GM13976 (cell line): ENCODE measurements at places on chromosomes 1 and 21.

- no peak for DNase-seq
Observed at GRCh38 chr1:167423684-167424619, 94.4 kb downstream of the CD247 start.

- DNase-seq = no peak
Observed at GRCh38 chr21:22352088-22352487, 1353.9 kb downstream of the NCAM2 start.

DNA sequence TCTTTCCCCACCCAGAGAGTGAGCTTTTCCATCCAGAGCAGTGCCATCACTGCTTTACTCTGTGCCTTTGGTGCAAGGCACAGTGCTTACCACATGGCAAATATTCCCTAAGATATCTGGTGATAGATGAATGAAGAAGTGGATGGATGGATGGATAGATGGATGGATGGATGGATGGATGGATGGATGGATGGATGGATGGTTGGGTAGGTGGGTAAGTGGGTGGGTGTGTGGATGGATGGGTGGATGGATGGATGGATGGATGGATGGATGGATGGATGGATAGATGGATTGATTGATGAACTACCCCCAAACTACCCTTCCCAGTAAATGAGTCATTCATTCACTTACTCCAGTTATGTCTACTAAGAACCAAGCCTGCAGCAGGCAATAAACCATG lies 42.9 kb upstream of the SLC44A3 start:
- no peak for DNase-seq

DNA sequence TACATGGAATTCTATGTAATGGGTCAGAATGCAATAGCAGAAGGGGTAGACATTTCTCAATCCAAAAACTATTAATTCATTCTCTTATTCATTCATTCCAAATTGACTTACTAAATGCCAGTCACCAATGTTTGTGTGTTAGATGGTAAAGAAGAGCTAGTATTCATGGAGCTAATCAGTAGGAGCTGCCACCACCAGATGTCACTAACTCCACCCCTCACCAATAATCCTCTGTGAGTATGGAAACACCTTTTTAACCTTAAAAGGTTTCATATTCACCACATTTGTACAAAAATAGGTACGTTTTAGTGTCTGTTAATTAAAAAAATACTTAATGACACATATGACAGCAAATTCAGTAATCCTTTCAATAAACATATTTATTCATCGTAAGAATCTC lies 131.8 kb upstream of the PKN2 start:
- no peak for DNase-seq

GRCh38 chr21:32132881-32133280 lies 146.0 kb downstream of the MIS18A start:
- no peak for DNase-seq

- no peak for DNase-seq
Observed at GRCh38 chr1:5927506-5928370, 64.5 kb downstream of the NPHP4 start.

GRCh38 chr1:85438353-85438752 lies 26.6 kb downstream of the DDAH1 start:
- no peak for DNase-seq

GRCh38 chr1:233086961-233087881 lies 136.8 kb downstream of the NTPCR start:
- DNase-seq = no peak

DNA sequence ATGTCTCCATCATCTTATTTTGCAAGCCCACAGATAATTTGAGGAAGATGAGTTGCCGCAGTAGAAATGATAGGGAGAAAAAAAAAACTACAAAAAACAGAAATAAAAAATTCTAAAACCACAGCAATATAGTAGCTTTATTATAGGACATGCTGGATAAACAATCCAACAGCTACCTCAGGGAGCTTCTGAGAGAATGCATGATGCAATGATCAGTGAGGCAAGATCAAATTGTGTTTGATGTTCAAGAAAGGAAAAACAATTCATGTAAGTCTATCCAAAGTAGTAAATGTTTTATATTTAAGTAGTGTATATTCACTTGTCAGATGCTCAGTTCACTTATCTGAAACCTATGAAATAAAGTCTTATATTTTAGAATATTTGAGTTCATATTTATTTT lies 6.7 kb downstream of the CR1L start:
- no peak for DNase-seq

- peak; percentile 81 for DNase-seq
Observed at GRCh38 chr1:10693497-10694273, 102.8 kb downstream of the CASZ1 start.

DNA sequence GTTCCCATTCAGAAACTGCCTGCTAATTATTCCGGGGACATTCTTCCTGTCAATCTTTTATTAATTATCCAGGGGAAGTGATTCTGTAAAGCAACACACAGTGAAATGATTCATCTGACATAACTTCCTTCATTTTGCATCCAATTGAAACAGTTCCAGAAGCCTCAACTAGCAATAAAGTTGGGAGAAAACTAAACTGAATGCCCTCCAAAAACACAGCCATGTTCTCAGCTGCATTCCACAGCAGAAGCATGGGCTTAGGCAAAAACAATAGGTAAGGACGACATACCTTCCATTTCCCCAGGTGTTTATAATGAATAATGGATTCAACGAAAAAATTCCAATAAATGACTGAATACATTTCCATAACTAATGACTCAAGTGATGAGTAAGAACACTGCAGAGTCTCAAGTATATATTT lies 36.9 kb upstream of the TARBP1 start:
- no peak for DNase-seq

- no peak for DNase-seq
Observed at GRCh38 chr1:94205639-94206038, 31.7 kb downstream of the ARHGAP29 start.

- DNase-seq = peak; percentile 21
Observed at GRCh38 chr1:101438359-101438758, 201.5 kb downstream of the S1PR1 start.

DNA sequence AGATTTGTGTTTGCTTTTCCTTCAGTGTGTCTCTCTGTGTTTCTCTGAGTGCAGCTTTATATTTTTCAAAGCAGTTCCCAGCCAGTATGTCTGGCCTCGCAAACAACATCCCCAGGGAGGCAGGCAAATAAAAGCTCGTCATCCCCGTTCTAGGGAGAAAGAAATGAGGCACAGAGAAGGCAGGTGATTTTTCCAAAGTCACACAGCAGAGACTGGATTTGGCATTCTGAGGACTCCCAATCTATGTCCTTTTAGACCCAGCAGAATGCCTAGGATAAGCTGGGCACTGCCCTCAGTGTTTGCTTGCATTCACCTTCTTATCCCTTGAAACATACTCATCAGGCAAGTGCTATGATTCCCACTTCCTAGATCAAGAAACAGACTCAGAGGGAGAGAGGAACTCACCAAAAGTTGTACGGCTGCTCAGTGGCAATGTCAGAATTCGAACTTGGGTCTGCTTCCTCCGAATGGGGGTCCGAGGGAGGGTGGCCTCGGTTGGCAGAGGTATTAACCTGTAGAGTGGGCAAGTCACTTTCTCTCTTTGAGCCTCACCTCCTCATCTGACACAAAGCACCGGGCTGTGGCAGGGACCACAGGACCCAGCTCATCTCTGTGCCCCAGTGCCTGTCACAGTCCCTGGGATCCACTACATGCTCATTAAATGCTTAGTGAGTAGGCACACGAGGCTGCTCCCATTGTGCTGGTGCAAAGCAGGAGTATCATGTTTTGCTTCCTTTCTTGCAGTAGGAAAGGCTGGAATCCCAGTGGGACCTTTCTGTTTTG lies 4.2 kb downstream of the RAP1GAP start:
- no peak for DNase-seq

GRCh38 chr1:27650539-27651175 lies 15.7 kb upstream of the FGR start:
- no peak for DNase-seq

DNA sequence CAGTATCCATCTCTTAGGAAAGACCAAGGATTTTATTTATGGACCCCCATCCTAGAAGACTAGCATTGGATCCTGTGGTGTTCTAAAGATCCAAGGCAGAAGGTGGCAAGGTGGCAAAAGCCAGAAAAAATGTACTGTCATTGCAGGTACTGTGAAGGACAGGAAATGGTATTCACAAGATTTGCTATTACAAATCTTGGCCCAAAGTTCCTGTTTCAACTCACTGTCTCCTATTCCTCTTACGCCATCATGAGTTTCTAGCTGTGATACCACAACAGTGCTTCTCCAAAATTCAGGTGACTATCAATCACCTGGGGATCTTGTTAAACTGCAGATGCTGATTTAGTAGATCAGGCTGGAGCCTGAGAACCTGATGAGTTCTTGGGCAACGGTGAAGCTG lies 21.4 kb downstream of the ACP6 start:
- no peak for DNase-seq

DNA sequence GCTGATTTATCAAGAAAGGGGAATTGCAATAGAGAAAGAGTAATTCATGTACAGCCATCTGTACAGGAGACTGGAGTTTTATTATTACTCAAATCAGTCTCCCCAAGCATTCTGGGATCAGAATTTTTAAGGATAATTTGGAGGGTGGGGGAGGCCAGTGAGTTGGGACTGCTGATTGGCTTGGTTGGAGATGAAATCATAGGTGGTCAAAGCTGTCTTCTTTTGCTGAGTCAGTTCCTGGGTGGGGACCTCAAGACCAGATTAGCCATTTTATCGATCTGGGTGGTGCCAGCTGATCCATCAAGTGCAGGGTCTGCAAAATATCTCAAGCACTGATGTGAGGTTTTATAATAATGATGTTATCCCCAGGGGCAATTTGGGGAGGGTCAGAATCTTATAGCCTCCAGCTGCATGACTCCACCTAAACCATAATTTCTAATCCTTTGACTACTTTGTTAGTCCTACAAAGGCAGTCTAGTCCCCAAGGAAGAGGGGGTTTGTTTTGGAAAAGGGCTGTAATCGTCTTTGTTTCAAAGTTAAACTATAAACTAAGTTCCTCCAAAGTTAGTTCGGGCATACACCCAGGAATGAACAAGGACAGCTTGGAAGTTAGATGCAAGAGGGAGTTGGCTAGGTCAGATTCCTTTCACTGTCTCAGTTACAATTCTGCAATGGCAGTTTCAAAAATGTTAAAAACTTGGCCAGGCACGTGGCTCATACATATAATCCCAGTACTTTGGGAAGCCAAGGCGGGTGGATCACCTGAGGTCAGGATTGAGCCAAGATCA lies 16.9 kb upstream of the RAB3B start:
- DNase-seq = no peak

DNA sequence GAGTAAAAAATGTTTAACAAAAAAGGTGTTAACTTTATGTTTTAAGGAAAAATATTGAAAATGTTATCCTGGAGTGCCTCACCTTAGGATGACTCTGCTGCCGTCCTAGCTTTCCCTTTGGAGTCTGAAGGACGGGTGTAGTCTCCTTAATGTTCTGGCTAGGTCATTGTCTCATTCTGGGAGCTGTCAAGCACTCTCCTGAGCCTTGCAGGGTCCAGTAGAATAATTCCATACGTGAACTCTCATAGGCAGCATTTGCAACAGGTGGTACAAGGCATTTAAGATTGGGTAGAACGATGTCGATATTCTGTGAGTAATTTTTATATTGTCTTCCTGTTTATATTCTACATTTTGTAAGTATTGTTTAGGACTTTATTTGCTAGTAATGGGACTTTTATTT lies 283.6 kb upstream of the C1orf105 start:
- DNase-seq = no peak

DNA sequence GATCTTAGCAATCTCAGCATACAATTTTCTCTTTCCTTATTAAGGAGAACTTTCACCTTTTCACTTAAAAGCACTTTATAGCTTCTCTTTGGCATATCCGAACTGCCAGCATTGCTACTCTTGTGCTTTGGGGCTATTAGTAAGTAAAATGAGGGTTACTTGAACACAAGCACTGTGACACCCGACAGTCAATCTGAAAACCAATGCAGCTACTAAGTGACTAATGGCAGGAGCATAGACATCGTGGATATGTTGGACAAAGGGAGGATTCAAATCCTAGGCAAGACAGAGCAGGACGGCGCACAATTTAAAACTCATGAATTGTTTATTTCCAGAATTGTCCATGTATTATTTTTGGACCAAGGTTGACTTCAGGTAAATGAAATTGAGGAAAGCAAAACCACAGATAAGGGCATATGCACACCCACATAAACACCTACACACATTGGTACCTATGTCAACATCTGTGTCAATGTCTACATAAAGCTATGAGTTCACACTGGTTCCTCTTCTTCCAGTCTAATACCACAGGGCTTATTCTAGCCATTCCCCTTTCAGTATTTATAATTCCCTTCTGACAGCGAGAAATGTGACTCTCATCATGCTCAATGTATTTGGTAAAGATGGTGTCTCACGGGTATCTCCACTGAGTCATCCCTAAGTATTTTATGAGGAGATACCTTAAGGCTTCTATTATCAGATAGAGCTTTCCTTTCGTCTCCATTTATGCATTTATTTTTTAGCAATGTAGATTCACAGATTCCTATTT lies 75.3 kb upstream of the RALGPS2 start:
- no peak for DNase-seq

- no peak for DNase-seq
Observed at GRCh38 chr1:177310326-177310725, 139.6 kb downstream of the BRINP2 start.

GRCh38 chr21:28160378-28160777 lies 832.3 kb downstream of the LTN1 start:
- DNase-seq = no peak

GRCh38 chr1:154467434-154468102 lies 34.5 kb upstream of the TDRD10 start:
- no peak for DNase-seq

DNA sequence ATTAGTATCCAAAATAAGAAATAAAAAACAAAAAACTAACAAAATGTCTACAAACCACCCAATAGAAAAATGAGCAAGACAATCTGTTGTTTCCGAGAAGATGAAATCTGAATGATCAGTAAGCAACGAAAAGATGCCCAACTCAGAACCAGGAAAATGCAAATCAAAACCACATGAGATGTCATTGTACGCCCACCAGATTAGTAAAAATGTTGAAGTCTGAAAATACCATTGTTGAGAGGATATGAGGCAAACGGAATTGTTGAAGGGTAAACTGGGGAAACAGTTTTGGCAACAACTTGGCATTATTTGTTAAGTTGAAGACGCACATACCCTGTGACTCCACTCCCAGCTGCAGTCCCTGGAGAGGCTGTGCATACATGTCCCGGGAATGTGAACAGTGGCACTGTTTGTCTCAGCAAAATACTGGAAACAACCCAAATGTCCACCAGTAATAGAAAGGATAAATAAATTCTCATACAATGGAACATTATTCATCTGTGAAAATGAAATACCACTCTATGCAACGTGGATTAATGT lies 10.6 kb downstream of the ZBTB17 start:
- DNase-seq = no peak

- DNase-seq = no peak
Observed at GRCh38 chr1:78229344-78229743, 183.6 kb downstream of the GIPC2 start.
